HAP-1 (cell line): ENCODE measurements at places on chromosomes 13 and 19.

DNA sequence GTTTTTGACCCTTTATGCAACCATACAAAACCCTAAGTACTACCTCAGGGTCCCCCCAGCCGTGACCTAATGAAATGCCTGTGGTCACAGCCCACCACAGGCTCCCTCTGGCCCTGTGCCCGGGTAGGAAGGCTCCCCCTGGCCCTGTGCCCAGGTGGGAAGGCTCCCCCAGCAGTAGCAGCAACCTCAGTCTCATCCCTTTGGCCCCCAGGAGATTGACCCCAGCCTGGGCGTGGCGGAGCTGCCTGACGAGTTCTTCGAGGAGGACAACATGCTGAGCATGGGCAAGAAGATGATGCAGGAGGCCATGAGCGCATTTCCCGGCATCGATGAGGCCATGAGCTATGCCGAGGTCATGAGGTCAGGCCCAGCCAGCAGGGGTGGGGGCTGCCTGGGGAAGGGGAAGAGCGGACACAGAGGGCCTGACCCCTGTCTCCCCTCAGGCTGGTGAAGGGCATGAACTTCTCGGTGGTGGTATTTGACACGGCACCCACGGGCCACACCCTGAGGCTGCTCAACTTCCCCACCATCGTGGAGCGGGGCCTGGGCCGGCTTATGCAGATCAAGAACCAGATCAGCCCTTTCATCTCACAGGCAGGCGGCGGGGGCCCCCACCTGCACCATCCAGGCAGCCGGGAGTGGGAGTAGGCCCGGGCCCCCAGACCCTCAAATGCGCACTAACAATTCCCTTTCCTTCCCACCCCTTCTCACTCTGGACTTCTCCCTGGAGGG lies 6.3 kb upstream of the BEST2 start:
- no peak for DNase-seq

DNA sequence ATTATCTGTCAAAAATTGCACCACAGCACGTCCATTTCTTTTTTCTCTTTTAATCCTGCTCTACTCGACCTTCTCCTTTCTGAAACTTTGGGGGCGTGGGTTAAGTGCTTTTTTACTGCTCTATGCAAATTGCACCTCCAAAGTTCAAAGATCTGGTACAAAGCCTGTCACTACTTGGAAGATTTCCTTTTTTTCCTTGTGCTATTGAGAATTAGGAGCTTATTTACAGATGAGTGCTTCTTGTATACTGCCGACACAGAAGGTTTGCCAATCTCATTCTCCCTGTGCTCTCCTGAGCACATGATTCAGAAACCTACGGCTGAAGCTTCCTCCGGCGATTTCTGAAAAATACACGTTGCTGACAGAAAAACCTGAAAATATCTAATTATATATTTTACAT lies 94.8 kb downstream of the TEX29 start:
- DNase-seq: peak; percentile 40

GRCh38 chr13:92994056-92994455 lies 232.6 kb upstream of the GPC6 start:
- no peak for DNase-seq

GRCh38 chr19:40802300-40803169 lies 3.5 kb downstream of the EGLN2 start:
- DNase-seq: no peak

- DNase-seq: no peak
Measured at GRCh38 chr13:73873940-73874830, 260.0 kb downstream of the KLF12 start.

GRCh38 chr19:51097166-51097738 lies 11.0 kb downstream of the CTU1 start:
- DNase-seq: peak; percentile 48

GRCh38 chr13:76773448-76774094 lies 112.6 kb downstream of the KCTD12 start:
- peak; percentile 51 for DNase-seq

DNA sequence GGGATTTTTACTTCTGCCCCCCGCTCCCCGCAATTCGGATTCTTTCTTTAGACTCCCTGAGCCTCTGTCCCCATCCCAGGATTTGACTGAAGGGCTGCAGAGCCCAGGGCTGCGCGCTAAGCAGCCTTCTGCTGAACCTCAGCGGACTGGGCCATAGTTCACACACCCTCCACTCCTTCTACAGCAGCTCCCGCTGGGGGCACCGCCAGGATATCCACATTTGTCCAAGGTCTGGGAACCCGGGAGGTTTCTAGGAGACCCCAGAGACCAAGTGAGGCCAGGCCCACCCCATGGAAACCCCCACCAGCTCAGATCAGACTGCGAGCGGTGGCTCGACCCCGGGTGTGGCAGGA lies 463.3 kb downstream of the ITGBL1 start:
- no peak for DNase-seq

- no peak for DNase-seq
Measured at GRCh38 chr19:15715642-15716041, 12.2 kb upstream of the OR10H2 start.

DNA sequence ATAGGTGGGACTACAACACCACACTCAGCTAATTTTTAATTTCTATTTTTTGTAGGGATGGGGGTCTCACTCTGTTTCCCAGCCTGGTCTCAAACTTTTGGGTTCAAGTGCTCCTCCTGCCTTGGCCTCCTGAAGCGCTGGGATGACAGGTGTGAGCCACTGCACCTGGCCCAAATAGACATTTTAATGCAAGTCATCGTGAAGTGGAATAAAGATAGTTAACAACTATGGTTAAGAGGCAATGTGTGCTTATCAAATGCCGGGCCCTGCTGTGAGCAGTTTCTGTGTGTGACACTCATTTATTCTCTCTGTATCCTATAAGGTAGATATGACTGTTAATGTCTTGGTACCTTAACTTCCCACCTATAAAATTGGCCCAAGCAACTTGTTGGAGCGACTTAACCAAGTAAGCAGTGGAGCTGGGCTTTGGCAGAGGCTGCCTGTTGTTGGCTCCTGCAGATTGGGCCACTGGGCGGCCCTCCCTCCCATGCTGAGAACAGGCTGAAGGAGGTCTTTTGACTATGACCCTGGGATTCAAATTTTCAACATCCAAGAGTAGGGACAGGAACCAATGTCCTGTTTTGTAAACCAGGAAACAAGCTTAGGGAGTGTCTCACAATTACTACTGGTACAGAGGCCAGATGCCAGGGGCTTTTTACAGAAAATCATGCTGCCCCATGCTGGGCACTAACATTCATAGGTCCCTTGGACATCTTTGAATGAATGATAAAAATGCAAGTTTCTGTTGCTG lies 450.7 kb downstream of the TSHZ3 start:
- no peak for DNase-seq

DNA sequence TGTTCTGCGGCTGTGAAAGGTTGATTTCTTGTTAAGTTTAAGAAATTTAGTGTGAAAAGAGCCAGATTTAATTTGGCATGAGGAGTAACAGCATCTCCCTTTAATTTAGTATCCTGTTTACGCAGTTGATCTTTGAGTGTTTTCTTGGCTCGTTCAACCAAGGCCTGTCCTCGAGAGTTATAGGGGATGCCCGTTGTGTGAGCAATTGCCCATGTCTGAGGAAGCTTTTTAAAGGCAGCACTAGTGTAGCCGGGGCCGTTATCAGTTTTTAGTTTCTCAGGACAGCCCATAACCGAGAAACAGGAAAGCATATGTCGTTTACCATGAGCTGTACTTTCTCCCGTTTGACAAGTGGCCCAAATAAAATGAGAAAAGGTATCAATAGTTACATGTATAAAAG lies 47.5 kb upstream of the ZNF43 start:
- no peak for DNase-seq

GRCh38 chr19:19451429-19452242 lies 46.2 kb downstream of the GATAD2A start:
- DNase-seq: no peak

DNA sequence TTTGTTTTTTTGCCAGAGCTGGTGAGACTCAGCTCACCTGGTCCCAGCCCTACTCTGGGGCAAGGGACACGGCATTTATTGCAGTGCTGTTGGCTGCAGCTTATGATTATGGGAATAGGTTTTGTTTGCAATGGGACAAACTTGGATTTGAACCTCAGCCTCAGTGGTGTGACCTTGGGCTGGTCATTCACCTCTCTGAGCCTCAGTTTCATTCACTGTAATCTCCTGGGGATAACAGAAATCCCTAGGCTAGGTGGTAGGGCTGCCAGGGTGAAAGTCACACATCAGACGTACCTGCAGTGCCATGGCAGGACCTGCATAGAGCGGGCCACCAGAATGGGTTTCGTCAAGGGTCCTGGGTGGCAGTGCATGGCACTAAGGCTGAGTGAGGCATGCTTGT lies 73.7 kb upstream of the MEDAG start:
- DNase-seq: no peak

DNA sequence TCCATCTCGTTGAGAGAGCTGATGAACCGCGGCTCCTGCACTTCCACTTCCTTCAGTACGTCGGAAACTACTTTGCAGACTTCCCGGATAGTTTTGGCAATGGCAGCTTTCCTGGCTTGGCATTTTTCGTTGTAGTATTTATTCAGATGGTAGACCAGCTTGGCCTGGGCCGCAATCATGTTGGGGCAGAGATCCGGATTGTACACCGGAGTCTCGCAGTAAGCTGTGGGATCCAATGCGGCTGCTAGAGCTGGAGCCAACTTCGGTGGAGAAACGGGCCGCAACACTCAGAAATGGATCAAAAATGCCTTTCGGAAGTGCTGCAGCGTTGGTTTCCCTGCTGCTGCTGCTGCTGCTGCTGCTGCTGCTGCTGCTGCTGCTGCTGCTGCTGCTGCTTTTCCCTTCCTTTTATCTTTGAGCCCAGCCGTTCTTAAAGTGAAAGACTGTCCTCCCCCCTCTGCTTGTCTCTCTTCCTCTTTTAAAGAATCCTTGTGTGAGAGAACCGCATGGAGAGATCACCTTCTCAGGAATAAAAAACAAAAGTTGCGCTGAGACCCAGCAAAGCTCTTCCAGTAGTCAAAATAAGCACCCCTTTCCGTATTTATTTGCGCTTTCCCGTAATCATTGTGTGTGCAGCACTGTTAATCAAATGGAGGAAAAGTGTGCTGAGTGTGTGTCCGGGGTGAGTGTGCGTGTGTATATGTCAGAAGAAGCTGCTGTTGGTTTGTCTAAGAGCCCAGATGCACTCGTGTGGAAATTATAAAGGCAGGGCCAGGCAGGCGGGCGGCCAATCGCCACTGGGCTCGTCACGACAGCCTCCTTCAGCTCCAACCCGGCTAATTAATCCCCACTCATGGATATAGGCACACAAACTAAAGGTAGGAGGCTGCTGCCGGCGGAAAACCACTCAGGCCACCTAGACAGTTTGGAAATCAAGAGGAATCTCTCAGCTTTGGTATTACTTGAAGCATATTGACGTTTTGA lies at the start of gene MAB21L1:
Gene MAB21L1 (minus strand): TSS at position 730 of the 984 bp plus-strand sequence. CDS start 551 bp downstream, at position 179.
- DNase-seq: peak; percentile 75

DNA sequence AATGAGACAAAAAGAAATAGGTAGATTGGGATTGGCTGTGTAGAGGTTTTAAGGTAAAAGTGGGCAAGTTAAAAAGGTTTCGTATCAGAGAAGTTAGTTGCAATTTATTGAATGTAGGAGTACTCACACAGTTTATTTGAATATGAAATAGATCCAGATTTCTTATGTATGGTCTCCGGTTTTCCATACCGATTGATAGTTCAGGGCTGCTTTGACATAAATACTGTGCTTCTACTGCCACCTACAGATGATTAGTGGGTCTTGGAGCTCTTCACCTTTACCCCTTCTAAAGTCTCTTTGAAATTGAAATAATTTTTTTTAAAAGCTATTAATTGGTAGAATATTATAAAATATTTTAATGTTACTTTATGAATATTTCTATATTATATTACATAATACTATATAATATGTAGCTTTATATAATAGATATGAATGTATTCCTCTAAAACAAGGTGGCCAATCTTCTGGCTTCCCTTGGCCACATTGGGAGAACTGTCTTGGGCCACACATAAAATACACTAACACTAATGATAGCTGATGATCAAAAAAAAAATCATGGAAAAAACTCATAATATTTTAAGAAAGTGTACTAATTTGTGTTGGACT lies 7.7 kb upstream of the GPR18 start:
- peak; percentile 30 for DNase-seq

- no peak for DNase-seq
Measured at GRCh38 chr19:19021115-19021514, 12.2 kb downstream of the SUGP2 start.

GRCh38 chr13:19836472-19836871 lies 27.0 kb downstream of the ZMYM5 start:
- no peak for DNase-seq

- no peak for DNase-seq
Measured at GRCh38 chr13:113342820-113343691, 20.9 kb downstream of the GRTP1 start.

DNA sequence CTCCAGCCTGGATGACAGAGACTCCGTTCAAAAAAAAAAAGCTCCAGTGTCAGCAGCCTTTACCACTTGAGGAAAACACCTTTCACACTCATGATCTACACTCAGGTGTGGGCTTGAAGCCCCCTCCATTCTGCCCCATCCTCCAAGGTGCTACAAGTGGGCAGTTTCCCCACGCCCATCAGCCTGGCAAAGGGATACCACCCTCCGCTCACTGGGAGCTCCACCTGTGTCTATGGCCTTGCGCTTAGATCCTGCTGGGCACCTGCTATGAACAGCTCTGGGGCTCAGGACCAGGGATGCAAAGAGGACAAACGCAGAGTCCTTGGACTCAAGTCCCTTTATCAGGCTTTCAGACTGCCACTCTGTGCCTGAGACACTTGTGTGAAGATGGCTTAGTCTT lies 127.8 kb downstream of the CRYL1 start:
- no peak for DNase-seq

GRCh38 chr19:12778017-12778904 lies 2.9 kb upstream of the HOOK2 start:
- no peak for DNase-seq

DNA sequence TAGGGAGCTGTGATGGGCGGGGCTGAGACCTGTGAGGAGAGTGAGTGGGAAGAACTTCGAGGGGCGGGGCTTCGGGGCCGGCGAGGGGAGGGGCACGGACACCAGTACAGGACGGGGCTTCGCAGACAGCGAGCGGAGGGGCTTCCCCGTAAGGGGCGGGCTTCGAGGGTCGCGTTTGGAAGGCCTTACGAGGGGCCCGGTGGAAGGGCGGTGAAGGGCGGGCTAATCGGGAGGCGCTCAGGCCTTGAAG lies 4.1 kb upstream of the EMP3 start:
- DNase-seq: peak; percentile 100

- no peak for DNase-seq
Measured at GRCh38 chr13:41502673-41503072, 45.3 kb downstream of the RGCC start.

GRCh38 chr13:46265292-46265691 lies 53.6 kb downstream of the LRRC63 start:
- no peak for DNase-seq

GRCh38 chr13:111116856-111117255 lies 1.7 kb downstream of the ARHGEF7 start:
- DNase-seq: no peak

DNA sequence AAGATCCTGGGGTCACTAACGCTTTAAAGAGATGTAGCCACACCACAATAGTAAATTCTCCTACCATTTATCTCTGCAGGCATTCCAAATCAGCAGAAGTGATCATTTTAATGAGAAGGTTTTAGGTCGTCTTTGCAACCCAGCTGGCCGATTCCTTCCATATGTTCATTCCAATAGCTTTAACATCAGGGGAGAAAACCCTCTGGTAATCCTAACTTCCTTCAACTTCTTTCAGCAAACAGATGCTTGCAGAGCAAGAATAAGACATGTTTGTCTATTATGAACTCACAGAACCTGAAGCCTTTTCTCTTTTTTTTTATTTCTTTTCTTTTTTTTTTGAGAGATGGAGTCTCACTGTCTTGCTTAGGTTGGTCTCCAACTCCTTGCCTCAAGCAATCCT lies 498.6 kb upstream of the SLITRK1 start:
- DNase-seq: no peak
